WERI-Rb-1 (cell line): ENCODE measurements at places on chromosomes 16 and 17.
A peak's percentile ranks its signal among the peaks of the same experiment; 100 is the strongest.

- no peak for DNase-seq
These were observed 79.4 kb downstream of the MRM1 start for GRCh38 chr17:36680701-36681202.

DNA sequence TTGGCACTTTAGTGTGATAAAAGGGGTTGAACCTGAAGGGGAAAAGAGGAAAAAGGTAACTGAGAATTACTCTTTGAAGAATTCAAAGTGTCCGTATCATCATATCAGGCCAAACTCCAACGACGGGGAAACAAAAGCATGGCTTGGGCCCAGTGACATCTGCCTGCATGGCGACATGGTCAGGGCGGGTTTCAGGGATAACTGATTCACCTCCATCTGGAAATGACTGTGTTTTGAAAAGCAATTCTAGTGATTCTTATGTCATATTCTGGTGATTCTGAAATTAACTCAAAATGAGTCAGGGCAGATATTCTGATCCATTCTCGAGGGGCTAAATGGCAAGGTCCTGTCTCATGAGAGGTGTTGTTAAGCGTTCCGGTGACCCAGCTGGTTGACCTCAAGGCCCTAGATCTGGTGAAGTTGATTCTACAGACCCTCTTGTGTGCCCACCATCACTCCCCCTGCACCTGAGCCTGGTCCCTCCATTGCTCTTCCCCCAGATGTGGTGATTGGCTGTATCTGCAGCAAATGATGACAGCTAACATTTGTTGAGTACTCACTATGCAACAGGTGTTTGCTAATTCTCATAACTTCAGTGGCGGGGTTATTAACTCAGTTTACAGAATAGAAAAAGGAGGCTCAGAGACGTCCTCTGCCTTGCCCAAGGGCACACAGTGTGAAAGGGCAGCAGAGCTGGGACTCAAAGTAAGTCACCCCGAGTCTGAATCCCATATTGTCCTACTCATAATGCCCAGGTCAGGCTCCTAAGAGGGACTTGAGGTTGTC is 251.8 kb downstream of the MAF start:
- no peak for DNase-seq

DNA sequence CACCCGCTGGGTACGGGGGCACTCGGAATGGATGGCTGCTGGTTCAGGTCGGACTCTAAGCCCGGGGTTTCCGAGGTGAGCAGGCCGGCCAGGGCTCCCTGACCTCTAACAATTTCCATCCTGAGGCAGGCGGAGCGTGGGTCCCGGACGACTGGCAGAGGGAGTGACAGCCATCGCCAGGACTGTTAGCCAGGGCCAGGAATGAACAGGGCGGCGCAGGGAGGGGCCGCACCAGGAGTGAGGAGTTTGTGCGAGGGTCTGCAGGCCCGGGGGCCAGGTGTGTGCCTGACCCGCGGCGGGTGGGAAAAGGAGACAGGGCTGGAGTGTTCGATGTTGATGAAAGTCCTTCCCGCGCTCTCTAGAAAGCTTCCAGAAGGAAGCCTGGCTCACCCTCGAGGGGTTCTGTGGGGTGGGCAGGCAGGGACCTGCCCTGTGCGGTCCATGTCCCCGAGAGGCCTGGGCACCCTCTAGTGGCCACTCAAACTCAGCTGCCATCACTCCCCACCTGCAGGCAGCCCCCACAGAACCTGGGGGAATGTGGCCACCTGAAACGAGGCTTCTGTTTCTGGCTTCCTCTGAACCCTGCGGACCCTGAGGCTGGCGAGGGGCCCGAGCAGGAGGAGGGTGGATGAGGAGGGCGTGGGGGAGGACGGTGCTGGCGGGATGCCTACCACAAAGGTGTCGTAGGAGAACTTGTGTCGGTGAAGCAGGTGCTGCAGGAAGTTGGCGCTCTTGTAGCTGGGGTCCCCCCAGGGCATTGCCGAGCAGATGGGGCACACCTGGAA is 8.2 kb downstream of the RNF166 start:
- peak; percentile 30 for DNase-seq

DNA sequence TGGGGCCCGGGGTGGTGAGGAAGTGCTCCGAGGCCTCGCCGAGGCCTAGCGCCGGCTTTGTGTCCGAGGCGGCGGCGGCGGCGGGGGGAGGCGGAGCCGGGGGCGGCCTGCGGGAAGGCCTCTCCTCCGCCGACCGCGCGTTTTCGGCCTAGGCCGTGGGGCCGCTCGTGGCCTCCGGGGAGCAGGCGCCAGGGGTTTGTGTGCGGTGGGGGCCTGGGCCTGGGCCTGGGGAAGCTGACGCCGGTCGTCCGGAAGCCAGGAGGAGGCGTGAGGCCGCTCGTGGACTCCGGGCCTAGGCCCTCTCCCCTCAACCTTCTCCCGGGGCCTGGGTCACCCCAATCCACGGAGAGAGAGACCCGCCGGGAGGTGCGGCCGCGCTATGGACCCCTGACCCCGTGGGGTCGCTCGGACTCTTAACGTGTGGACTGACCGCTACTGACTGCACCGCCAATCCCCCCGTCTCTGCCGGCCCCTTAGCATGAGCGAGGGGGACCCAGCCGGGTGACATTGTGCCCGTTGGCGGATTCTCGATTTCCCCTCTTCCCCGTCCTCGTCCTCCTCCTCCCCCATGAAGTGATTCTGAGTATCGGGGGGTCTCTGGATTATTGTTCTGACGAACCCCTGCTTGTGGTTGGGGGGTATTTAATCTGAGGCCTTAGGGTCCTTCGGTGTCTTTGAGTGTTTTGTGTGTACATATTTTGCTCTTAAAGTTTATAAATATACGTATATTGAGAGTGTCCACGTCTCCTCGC is 660 bp downstream of the RBBP6 start:
- peak; percentile 33 for DNase-seq
